Activated naive CD4-positive, alpha-beta T cell treated with anti-CD3 and anti-CD28 coated beads, Interleukin-2, amount 50 U/mL, for 72 hours (primary cell): ENCODE measurements at places on chromosomes 2 and 18.
A peak's percentile ranks its signal among the peaks of the same experiment; 100 is the strongest.

DNA sequence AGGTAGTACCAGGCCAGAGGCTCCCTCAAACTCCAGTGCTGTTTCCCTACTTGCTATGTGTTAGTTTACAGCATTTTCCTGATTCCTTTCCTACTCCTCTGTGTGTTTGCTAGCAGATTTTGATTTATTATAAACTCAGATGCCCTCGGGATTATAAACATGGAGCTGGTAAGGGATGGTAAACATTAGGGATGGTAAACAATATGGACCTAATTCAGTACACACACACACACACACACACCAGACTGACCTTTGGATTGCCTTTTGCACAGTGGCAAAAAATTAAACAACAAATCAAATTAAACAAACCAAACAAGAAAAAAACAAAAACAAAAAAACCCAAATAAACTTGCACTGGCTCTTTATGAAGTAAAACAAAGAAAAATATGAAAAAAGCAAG, 55.4 kb upstream of the ACVR1 start:
- no peak for DNase-seq

DNA sequence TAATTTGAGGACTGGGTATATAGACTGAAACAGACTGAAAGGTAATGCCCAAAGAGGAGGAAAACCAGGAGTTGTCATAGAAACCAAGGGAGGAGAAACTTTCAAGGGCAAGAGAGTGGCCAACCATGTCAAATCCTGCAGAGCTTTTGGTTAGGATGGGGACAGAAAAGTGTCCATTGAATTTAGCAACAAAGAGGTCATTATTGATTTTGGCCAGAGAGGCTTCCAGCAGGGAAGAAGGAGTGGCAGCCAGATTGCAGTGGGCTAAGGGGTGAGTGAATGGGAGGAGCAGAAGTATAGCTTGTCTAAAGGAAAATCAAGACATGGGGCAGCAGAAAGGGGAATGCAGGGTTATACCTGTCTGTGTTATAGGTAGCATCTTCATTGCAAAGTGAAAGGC, 194.0 kb downstream of the CAMKMT start:
- DNase-seq = no peak

GRCh38 chr2:170339750-170340692, 162.1 kb downstream of the MYO3B start:
- DNase-seq = no peak

- no peak for DNase-seq
Measured at GRCh38 chr2:171835386-171835785, 58.7 kb downstream of the SLC25A12 start.

DNA sequence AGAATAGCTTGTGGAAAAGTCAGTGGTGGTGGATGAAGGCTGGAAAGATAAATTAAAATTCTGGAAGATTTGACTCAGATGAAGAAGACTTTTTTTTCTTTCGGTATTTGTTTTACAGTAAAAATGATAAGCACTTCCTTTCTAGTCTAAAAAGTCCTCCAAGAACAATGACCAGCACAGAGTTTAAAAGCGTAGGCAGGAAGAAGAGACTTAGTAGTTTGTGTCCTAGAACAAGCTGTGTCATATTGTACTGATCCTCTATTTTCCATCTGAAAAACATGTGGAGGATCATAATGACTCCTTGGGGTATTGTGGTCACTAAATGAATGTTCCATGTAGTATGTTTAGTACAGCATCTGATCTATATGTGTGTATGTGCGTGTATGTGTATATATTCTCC, 132.4 kb upstream of the FSHR start:
- DNase-seq = no peak

GRCh38 chr2:122168799-122169198, 413.3 kb downstream of the TSN start:
- no peak for DNase-seq

- DNase-seq = peak; percentile 27
Measured at GRCh38 chr2:26246818-26247217, 2.1 kb downstream of the HADHB start.

DNA sequence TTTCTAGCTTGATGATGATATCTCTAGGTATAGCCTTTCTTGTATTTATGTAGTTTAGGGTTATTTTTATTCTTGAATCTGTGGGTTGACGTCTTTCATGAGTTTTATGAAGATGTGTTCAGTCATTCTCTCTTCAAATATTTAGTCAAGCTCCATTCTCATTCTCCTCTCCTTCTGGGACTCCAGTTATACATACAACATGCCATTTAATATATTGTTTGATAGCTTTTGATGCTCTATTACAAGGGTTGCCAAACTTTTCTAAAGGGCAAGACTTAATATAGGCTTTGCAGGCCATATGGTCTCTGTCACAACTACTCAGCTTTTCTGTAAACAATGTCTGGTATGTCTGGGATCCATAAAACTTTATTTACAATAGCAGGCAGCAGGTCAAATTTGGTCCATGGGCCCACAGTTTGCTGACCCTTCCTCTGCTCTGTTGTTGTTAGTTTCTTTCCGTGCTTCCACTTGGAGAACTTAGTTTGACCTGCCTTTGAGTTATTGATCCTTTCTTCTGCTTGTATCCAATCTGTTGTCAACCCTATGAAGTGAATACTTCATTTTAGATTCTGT, 40.6 kb upstream of the GPAT2 start:
- DNase-seq = no peak

DNA sequence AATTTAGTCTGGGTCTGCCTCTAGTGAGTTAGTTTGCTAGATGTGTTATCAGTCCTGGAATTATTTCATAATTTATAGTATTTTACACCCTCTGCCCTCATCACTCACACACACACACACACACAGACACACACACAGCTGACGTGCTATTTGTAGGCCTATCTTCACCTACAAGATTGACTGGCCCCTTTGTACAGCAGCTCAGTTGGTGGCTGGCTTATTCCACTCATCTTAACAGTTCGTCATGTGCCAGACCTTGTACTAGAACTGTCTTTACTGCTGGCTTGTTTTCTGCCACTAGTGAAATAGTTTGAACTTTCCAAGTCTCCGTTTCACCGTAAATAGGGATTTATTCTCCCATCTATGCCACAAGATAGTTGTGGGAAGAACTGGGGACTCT, 21.3 kb downstream of the CENPO start:
- no peak for DNase-seq

- DNase-seq = no peak
Measured at GRCh38 chr2:196389670-196390069, 218.3 kb upstream of the STK17B start.

DNA sequence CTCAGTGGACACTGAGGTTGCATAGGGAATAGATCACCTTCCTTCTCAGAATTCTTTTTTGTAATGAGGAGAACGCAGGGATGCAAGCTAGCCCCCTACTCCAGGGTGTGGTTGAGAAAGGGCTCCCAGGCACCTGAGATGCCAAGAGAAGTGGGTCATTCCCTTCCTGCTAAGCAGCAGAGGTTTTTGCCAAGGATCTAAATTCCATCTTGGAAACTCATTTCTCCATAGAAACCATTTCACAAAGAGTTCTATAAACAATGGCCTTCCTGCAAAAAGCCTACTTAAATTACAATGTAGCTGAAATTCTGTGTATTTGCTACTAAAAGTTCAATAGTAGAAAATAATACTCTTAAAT, 3.7 kb upstream of the PPP3R1 start:
- no peak for DNase-seq

- no peak for DNase-seq
Measured at GRCh38 chr2:159177957-159178356, 108.5 kb downstream of the WDSUB1 start.

DNA sequence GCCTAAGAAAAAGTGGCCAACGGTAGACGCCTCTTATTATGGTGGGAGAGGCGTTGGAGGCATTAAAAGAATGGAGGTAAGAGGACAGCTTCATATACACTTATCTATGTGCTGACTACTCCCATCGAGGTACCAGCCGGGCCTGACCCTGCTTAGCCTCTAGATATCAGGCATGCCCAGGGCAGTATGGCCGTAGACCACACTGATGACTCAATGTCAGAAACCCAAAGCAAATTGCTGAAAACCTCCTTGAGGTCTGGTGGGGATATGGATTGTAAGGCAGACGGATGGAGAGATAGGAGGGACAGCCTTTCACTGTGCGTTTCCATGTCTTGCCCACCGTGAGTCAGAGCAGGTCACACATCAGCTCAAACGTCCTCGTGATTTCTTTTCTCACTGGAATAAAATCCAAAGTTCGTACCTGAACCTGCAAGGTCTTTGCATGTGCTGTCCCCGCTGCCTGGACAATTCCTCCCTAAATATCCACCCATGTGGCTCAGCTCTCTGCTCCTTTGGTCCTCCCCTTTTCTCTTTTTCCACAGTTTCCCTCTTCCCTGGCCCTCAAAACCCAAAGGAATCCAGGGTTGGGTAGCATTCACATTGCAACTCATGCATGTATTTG, 168.9 kb downstream of the ANTXR1 start:
- no peak for DNase-seq

DNA sequence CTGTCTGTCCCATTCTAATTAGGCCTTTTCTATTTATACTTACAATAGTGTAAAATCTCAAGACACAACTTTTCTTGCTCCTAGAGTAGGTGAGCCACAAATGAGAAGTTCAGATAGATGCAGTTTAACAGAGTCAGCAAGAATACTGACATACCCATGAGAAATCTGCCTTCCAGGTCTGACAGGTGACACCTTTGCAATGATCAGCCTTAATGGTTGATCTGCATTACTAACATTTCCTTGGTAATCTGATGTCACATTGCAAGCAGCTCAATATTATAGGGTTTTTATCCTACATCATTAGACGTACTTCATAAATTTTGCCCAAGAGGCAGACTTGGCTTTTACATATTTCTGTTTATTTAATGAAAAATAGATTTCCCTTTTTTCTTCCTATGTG, 359.3 kb upstream of the VWC2L start:
- DNase-seq = no peak

GRCh38 chr2:85246348-85246747, 81.4 kb downstream of the TGOLN2 start:
- no peak for DNase-seq

- no peak for DNase-seq
Measured at GRCh38 chr2:203732953-203733510, 26.6 kb downstream of the CD28 start.

DNA sequence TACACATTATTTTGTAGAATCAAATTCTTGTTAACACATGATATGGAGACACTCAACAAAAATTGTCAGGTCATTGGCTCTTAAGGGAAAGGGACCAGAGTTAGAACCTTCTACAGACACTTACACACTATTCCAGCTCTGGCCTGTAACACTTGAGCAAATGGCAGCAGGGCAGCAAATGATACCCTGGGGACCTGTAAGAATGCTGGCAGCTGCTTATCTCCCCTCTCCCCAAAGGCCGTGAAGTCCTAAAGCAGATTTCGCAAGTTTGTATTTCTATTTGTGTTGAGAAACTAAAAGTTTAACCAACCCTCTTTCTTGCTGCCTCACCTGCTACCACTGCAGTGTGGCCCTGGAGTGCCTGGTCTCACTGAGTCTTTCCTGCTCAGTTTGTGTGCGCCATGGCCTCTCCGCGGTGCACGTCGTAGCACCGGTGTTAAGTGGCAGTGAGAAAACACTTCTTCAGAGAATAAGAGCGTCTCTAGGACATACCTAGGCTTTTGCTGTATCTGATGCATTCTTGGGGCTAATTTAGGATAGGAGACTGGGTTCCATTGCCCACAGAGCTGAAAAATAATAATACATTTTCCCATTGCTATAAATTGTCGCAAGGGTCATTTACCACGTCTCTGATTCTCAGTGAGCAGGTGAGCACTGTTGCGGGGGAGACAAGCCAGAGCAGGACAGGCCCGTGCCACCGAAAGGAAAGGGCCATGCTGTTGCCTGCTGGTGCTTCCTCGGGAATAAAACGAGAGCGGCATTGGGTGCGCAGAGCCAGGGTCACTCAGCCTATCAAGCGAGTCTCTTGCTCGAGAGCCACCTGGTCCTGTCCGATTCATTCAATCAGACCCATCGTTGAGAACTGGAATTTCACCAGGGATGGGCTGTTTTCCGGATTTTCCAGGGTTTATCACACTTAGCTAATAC, 204.9 kb downstream of the PTGR3 start:
- DNase-seq = no peak

- DNase-seq = no peak
Measured at GRCh38 chr18:61831071-61831470, 61.7 kb downstream of the RNF152 start.

GRCh38 chr2:63525905-63526304, 62.4 kb downstream of the WDPCP start:
- no peak for DNase-seq

DNA sequence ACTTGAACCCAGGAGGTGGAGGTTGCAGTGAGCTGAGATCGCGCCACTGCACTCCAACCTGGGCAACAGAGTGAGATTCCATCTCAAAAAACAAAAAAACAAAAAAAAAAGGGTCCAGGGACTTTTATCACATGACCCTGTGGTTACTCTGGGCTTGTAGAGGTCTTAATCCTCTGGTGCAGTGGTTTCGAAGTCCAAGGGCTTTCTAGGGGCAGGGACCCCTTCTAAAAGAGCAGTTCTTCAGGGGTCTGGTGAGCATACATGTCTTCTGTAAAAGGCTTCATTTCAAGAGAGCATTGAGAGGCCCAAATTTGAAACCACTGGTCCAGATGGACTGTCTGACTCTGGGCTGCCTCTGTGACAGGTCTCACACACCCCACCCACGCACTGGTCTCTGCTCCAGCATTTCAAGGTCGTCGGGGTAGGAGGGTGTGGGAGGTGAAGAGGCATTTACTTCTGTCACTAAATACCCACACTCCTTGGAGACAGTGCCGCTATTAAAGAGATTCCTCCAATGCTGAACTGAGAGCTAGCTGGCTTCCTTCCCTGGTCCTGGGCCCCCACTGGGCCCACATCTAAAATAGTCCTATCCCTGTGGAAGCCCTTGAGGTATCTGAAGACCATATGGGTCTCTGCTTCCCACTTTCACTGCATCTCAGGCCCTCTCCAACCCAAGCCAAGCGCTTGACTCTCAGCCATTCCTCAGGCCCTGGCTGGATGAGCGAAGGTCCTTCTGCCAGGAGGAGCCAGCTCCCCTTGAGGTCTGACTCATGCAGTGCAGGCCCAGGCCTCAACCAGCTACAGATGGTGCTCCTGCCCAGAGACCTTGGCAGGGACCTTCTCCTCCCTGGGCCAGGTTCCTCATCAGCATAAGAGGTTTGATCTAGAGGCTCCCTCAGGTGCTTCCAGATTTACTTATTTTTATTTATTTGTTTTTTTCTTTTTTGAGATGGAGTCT, 44.8 kb downstream of the PAX8 start:
- no peak for DNase-seq

GRCh38 chr2:54755641-54756326, 32.3 kb downstream of the EML6 start:
- no peak for DNase-seq

GRCh38 chr2:60586081-60586480, 32.6 kb upstream of the BCL11A start:
- no peak for DNase-seq

DNA sequence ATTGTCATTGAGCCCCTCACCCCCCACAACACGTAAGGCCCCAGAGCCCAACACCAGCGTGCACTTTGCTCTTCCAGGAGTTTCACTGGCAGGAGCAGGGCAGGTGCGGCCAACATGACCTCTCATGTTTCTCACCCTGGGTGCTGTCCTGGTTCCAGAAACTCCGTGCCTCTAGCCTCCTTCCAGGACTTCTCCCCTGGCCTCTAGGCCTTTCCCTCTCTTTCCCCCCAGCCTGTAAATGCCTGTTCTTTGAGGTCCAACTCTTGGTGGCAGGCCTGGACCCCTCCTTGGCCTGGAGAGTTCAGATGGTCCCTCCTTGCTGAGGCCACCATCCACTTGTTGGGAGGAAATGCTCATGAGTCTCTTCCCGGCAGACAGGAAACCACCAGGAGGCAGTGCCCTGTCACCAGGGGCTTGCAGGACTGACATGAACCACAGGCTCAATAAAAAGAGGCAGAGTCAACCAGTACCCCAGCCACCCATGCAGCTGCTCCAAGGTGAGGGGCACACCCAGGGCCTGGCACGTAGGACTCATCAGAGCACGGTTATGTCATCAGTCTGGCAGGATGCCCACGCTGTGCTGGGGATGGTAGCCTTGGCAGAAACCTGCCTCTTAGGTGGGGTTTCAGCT, 1.5 kb downstream of the MALL start:
- no peak for DNase-seq
